ENCODE measurements at places on chromosomes 3 and 15. TPM values are rescaled to one million over a fixed set of nuclear protein-coding genes. Genes with fewer than 3 reads are reported as not detected.
A peak's percentile ranks its signal among the peaks of the same experiment; 100 is the strongest.

DNA sequence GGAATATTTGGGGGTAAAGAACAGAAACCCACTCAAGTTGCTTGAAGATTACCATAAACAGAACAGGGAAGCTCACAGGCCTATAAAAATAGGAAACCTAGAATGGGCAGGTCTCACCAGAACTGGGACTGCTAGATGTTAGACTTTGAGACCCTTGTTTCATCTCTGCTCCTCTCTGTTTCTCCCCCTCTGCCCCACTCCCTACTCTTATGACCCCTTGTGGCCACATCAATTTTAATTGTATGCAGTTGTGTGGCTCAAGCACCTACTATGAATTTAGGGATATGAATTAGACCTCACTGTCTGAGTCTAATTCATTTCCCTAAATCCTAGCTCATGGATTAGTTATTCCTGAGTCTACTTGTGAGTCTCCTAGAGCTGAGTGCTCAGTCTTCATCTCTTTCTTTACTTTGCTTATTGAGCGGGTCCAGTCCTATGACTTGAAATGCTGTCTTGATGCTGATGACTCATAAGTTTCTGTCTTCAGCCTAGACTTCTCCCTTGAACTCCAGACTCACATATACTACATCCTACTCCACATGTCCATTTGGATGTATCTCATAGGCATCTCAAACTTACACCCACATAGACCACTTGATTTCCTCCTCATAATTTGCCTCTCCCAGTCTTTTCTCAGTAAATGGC lies 78.7 kb downstream of the ITPR1 start:
- no peak overlapping the region for H3K4me3 ChIP-seq
- DNase-seq, result no peak
- H3K4me1 ChIP-seq, result no peaks in the 10 kb centered on the region
- H3K27ac ChIP-seq, result no peak overlapping the region

GRCh38 chr15:91967935-91968606 lies 114.6 kb downstream of the SLCO3A1 start:
- no peak for DNase-seq
- H3K36me3 ChIP-seq, result no peaks in the 10 kb centered on the region
- H3K27me3 ChIP-seq, result no peaks in the 10 kb centered on the region
- no peaks in the 10 kb centered on the region for H3K4me1 ChIP-seq

GRCh38 chr15:30953731-30954378 lies 37.6 kb downstream of the MTMR10 start:
- peaks cover 100% of the 10 kb centered on the region for H3K36me3 ChIP-seq
- peaks cover 12% of the 10 kb centered on the region for H3K4me1 ChIP-seq
- no peak overlapping the region for H3K27ac ChIP-seq
- no peaks in the 10 kb centered on the region for H3K27me3 ChIP-seq
- no peak overlapping the region for H3K4me3 ChIP-seq

DNA sequence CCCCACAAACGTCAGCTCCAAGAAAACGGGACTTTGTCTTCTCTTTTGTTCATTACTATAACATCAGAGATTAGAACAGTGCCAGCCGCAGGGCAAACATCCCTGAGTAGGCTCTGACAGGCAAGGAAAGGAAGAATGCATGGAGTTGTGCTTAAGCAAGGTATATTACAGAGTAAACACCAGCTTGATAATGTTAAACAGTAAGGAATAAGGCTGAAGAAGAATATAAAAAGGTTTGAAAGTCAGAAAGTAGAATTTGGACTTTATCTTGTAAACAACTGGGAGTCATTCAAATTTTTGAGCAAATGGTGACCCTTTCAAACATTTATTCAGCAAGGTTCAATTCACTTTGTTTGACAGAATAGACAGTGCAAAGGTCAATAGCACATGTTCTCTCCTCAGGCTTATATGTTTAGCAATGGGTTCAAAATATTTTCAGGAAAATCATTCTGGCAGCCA lies 11.0 kb downstream of the GABPB1 start:
- DNase-seq, result no peak
- H3K4me3 ChIP-seq, result no peak overlapping the region
- H3K36me3 ChIP-seq, result no peaks in the 10 kb centered on the region
- H3K27ac ChIP-seq, result no peak overlapping the region
- peaks cover 5% of the 10 kb centered on the region for H3K4me1 ChIP-seq
- H3K27me3 ChIP-seq, result no peaks in the 10 kb centered on the region

DNA sequence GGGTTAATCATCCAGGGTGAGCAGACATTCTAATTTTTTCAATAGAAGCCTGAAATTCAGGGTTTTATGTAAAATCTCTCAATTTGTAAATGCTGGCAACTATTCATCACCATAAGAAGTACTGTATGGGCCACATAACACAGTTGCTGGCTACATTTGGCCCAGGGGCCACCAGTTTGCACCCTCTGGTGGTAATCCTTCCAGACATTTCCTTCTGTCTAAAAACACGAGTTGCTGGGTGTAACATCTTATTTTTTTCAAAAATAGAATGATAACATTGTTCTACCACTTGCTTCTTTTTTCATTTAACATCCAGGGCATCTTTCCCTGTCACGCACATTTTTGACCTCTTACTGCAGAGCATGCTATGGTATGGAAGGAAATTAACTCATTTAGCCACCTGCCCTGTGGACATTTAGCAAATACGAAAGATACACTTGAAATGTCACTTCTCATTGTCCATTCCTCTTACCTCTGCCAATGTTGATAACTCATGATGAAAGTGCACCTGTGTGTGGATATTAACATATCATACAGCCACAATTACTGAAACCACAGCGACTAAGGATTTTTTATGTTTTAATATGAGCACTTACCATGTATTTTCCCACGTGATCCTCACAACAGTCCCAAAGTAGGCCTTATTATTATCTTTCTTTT lies 117.5 kb upstream of the ARHGEF3 start:
- DNase-seq, result no peak
- no peaks in the 10 kb centered on the region for H3K27me3 ChIP-seq
- H3K27ac ChIP-seq, result no peak overlapping the region
- peaks cover 50% of the 10 kb centered on the region for H3K4me1 ChIP-seq

GRCh38 chr3:55474213-55474632 lies 12.9 kb downstream of the WNT5A start:
- no peak for DNase-seq
- no peak overlapping the region for H3K27ac ChIP-seq
- H3K4me1 ChIP-seq, result no peaks in the 10 kb centered on the region
- no peaks in the 10 kb centered on the region for H3K36me3 ChIP-seq

DNA sequence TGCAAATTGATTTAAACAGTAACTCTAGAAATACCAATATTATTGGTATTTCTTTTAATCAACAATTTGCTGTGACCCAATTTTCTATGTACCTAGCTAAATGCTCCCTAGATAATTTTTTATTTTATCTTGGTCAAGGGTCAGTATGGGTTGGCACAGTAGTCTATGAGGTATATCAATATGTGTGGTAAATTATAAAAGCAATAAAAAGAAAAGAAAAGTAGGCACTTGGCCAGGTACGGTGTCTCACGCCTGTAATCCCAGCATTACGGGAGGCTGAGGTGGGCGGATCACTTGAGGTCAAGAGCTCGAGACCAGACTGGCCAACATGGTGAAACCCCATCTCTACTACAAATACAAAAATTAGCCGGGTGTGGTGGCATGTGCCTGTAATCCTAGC lies 34.0 kb upstream of the STIMATE start:
- peaks cover 17% of the 10 kb centered on the region for H3K36me3 ChIP-seq
- H3K27me3 ChIP-seq, result no peaks in the 10 kb centered on the region
- H3K4me3 ChIP-seq, result no peak overlapping the region
- H3K27ac ChIP-seq, result no peak overlapping the region
- peaks cover 3% of the 10 kb centered on the region for H3K4me1 ChIP-seq

DNA sequence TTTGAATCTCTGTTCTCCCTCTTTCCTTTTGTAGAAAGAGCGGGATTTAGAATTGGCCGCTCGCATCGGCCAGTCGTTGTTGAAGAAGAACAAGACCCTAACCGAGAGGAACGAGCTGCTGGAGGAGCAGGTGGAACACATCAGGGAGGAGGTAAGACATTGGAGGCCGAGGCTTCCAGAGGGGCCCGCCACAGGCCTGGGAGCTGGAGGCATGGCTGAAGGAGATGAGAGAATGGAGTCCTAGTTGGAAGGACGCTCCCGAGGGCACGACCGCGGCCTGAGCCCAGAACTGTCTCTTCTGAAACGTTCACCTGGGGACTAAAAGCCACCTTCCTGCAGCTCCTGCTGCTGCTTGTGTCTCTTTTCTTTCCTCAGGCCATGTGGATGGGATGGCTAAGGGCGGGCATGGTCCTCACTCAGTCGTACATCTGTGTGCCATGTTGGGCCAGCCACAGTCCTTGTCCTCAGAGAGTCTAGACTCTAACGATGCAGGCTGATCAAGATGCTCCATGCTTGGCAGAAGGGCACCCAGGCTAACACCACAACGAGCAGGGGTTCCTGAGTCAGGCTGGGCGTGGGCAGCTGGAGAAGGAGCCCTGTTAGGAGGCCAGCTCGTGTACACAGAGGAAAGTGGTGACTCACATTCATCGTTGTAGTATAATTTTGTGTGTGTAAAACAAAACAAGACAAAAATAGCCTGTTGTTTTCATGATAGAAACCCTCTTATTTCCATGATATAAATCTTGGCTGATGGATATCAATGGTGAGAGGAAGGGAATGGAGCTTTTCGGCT lies 81.1 kb downstream of the CCK start:
- H3K4me3 ChIP-seq, result no peak overlapping the region
- peak overlapping the region; percentile 8 for H3K27ac ChIP-seq
- DNase-seq, result no peak

DNA sequence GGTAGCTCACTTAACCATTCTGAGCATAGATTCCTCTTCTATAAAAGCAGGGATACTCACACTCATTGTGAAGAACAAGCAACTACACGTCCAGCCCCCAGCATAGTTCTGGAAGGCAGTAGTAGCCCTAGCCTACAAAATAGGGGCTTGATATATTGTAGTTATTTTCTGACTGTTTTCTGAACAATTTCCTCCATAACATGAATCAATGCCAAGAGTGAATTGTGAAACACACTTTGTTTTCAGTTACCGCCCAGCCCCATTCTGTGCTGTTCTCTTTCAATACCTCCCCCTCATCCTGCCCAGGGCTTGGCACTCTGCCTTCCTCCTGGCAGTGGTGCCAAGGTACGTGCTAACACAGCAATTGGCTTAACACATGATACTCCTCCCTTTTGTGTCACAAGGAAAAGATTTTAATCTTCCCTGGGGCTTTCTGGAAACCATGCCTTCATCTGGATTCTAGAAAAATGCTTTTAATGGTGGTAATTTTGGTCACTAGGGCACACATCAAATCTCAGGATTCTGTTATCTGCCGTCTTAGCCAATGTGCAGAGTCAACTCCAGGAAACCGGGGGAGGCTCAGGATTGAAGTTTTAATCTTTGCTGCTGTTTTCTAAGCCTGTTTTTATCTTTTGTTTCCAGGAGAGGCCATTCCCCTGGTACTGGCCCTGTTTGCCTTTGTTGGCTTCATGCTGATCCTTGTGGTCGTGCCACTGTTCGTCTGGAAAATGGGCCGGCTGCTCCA lies 37.2 kb downstream of the IL20RB start:
- DNase-seq, result peak; percentile 83
- peaks cover 23% of the 10 kb centered on the region for H3K4me1 ChIP-seq
- H3K27ac ChIP-seq, result peak overlapping the region; percentile 54

- no peaks in the 10 kb centered on the region for H3K27me3 ChIP-seq
- H3K27ac ChIP-seq, result peak overlapping the region; percentile 85
- H3K4me1 ChIP-seq, result peaks cover 22% of the 10 kb centered on the region
- no peaks in the 10 kb centered on the region for H3K36me3 ChIP-seq
Observed at GRCh38 chr15:75348562-75349350, 1.9 kb downstream of the NEIL1 start.

GRCh38 chr15:80840182-80841130 lies 61.3 kb downstream of the CEMIP start:
- H3K27me3 ChIP-seq, result peaks cover 4% of the 10 kb centered on the region
- no peak overlapping the region for H3K4me3 ChIP-seq
- H3K27ac ChIP-seq, result no peak overlapping the region
- no peak for DNase-seq
- H3K4me1 ChIP-seq, result no peaks in the 10 kb centered on the region

DNA sequence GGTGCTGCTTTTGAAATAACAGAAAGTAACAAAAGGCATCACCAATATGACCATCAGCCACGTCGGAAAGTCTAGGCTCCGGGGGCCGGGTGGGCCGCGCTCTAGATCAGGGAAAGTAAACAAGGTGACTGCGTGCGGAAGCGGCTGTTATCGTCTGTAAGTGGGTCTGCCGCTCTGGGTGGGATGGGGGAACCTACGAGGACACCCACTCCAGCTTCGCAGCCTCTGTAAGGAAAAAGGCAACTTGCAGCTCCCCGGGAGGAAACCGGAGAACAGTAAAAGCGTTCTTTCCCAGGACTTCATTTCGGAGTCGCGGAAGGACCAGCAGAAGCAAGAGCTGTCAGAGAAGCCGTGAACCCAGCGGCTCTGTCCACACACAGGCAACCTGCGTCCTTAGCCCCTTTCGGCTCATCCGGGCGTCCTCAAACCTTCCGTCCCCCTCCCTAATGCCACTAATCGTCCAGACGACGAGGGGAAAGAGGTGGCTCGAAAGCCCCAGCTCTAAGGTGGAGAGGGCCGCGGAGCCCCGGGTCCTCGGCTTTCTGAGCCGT lies 461 bp downstream of the XRN1 start:
- no peak for DNase-seq
- H3K4me1 ChIP-seq, result peaks cover 42% of the 10 kb centered on the region
- peak overlapping the region; percentile 93 for H3K27ac ChIP-seq
- no peaks in the 10 kb centered on the region for H3K36me3 ChIP-seq
- peak overlapping the region; percentile 78 for H3K4me3 ChIP-seq

GRCh38 chr3:150286390-150287147 lies 121.5 kb upstream of the TSC22D2 start:
- H3K27ac ChIP-seq, result no peak overlapping the region
- no peaks in the 10 kb centered on the region for H3K27me3 ChIP-seq
- DNase-seq, result no peak
- H3K4me1 ChIP-seq, result no peaks in the 10 kb centered on the region
- no peaks in the 10 kb centered on the region for H3K36me3 ChIP-seq

DNA sequence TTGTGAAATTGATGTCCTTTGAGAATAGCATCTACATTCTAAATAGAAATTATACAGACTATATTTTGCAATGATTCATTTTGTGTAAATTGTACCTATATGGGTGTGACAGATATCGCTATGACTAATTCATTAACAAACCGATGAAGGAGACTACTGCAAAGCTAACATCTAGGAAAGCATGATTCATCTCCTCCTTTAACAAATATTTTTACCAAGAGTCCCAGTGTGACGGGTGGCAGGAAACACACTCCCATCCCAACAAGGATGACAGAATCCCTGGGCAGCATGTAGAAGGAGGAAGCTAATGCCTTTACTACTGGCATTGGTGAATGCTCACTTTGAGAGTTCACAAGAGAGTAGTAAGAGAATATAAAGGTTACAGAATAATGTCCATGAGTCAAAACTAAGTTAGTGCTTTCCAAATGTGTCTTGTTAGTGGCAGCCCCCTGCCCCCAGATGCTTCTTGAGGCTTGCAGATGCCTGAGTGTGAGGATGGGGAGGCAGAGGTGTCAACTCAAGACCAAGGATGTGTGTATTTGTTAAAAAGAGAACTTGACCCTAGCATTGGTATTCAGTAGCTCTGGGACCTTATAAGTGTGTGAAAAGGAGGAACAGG lies 180.6 kb downstream of the FMN1 start:
- no peaks in the 10 kb centered on the region for H3K4me1 ChIP-seq
- no peak overlapping the region for H3K27ac ChIP-seq
- H3K4me3 ChIP-seq, result no peak overlapping the region
- DNase-seq, result no peak
- no peaks in the 10 kb centered on the region for H3K36me3 ChIP-seq
- no peaks in the 10 kb centered on the region for H3K27me3 ChIP-seq

IL20RB gene
- 1.1 TPM for total RNA-seq

SERPINI2 gene
- total RNA-seq, result not detected

PIF1 gene
- total RNA-seq, result 0.52 TPM

TMEM115 gene
- total RNA-seq, result 26.6 TPM

Measured in heart left ventricle (tissue), 16 donors.